Activated CD4-positive, alpha-beta memory T cell treated with anti-CD3 and anti-CD28 coated beads for 36 hours (primary cell): ENCODE measurements at places on chromosomes 1 and 21. TPM values are rescaled to one million over a fixed set of nuclear protein-coding genes. Genes with fewer than 3 reads are reported as not detected.
A peak's percentile ranks its signal among the peaks of the same experiment; 100 is the strongest.

DNA sequence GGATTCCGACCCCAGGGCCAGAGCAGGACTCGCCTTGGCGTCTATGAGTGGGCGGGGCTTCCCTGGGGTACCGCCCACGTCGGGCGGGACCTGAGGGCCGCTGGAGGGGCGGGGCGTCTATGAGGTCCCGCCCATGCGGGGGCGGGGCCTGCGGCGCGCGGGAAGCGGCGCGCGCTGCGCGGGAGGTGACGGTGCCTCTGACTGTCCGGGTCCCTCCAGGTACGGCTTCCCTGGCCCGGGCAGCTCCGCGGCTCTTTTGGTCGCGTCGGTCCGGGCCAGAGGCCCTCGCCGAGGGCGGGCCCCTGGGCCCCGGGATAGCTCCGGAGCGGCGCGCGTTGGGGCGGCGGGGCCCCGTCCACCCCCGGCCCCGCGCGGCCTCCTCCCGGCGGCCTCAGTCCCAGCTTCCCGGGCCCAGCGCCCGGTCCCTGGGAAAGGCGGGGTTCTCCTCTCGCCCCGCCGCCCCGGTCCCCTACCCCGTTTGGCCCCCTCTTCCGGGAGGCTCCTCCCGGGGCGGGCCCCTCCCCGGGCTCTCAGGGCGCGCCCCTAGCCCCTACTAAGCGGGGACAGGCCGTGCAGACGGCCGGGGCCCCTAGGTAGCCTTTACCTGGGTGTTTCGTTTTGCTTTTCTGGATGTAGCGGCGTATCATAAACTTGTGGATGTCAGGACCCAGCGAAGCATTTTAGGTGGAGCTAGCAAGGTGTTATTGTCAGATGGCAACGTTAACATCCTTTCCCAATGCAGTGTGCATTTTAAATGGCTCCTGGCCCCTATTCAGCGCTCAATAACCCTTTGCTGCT, at the start of gene CHAF1B:
Gene CHAF1B (plus strand): TSS at position 160 of the 798 bp plus-strand sequence. CDS start 745 bp downstream, outside the sequence.
- peaks cover 22% of the 10 kb centered on the region for H3K36me3 ChIP-seq
- peak within 1 kb of the TSS; percentile 60 for H3K27ac ChIP-seq
- no peaks in the 10 kb centered on the region for H3K27me3 ChIP-seq
- DNase-seq: peak; percentile 88
- H3K4me1 ChIP-seq: peaks cover 20% of the 10 kb centered on the region
- peak within 1 kb of the TSS; percentile 84 for H3K4me3 ChIP-seq

GRCh38 chr1:37752213-37752582, 12.7 kb downstream of the EPHA10 start:
- H3K36me3 ChIP-seq: no peaks in the 10 kb centered on the region
- peaks cover 28% of the 10 kb centered on the region for H3K4me1 ChIP-seq
- H3K27me3 ChIP-seq: peaks cover 40% of the 10 kb centered on the region
- peak overlapping the region; percentile 57 for H3K4me3 ChIP-seq
- no peak for DNase-seq
- no peak overlapping the region for H3K27ac ChIP-seq

DNA sequence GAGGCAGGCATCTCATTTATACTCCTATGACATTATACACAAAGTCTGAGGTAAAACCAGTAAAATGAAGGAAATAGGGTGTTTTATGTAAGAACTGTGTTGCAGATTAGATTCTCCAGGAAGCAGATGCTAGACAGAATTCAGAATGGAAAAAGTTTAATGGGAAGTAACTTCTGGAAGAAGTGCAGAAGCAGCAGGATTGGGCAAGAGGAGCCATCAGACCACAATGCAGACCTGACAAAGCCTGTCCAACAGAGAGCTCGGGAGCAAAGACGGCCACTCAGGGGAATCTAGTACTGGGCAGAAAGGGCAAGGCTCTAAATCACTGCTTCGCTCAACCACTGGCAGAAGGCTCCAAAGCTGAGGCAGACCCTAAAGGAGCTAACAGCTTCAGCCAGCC, 33.7 kb downstream of the FBXO42 start:
- no peak for DNase-seq
- no peaks in the 10 kb centered on the region for H3K27me3 ChIP-seq
- H3K4me3 ChIP-seq: no peak overlapping the region
- H3K4me1 ChIP-seq: peaks cover 10% of the 10 kb centered on the region
- H3K36me3 ChIP-seq: peaks cover 9% of the 10 kb centered on the region

DNA sequence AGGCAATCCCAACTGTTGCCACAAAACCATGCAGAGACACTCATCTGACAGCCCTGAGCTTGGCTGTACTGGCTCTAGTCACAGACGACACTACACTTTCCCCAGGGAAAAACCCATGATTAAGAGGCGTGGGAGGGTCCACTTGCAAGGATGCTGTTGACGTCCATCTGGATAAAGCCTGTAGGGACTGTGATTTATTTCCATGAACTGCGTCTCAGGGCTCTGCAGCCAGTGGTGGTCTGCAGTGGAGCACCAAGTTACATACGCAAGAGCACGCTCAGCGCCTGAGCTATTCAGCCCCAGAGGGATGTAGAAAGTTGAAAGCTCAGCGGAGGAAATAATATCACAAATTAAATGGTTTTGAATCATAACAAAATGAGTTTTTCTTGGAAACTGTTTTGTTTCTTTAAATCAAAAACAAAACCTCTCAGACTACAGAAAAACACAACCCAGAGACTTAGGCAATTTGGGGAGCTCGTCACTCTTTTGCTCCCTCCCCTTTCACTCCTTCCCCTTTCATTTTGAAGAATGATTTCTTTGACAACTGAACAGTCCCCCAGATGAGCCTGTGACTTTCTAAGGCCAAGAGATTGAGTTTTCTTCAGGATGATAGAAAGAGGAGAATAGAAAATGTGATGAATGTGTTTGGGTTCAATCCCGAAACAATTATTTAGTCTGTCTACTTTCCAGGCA, 71.2 kb downstream of the NGF start:
- no peak overlapping the region for H3K27ac ChIP-seq
- no peaks in the 10 kb centered on the region for H3K4me1 ChIP-seq
- no peak for DNase-seq
- H3K27me3 ChIP-seq: peaks cover 16% of the 10 kb centered on the region
- H3K4me3 ChIP-seq: no peak overlapping the region
- H3K36me3 ChIP-seq: no peaks in the 10 kb centered on the region

DNA sequence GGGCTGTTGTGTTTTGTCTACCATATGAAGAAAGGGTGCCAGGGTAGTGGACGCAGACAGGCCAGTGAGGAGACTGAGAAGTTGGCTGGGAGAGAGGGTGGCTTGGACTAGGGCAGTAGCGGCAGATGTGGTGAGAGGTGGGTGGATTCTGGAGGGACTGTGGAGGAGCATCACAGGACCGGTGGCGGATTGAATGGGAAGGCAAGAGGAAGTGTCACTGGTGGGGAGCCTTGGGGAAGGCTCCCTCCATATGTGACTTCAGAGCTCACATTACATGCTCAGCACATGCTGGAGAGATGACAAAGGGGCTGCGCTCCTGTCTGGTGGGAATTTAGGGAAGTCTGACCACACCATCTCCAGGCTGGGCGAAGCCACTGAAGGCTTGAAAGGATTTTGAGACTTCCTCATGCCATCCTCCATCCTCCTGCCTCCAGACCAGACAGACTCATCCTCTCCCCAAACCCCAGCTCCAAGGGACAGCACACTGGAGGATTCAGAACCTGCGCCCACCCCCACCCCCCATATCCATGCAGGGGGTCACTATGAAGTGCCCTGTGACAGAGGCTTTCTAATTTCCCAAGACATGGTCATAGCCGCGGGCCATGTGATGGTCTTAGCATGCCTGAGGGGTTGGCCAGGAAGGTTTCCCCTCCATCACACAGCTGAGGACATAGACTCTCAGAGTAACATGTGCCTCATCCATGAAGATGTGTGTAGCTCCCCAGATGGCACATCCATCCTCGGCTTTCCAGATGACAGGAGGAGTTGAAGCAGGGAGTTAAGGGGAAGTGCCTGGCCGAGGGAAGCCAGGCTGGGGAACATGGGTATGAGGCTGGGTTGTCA, 138.8 kb upstream of the WNT4 start:
- DNase-seq: no peak
- no peak overlapping the region for H3K4me3 ChIP-seq
- H3K27ac ChIP-seq: no peak overlapping the region
- H3K4me1 ChIP-seq: no peaks in the 10 kb centered on the region

DNA sequence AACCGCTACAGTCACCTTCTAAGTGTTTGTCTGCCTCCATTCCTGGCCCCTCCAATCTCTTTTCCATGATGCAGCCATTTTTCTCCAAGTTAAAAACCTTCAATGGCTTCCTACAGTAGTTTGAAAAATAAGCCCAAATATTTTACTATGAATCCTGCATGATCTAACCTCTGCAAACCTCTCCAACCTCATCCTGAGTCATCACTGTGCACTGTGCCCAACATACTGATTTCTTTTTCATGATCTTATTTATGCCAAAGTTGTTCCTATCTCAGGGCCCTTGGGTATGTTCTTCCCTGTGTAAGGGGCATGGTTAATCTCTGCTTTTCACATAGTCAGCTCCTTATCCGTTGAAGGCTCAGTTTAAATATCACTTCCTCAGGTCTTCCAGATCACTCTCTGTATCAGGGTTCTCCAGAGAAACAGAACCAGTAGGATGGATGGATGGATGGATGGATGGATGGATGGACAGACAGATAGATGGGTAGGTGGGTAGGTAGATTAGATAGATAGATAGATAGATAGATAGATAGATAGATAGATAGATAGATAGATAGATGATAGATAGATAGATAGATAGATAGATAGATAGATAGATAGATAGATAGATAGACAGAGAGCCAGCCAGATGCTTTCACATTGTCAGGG, 18.1 kb upstream of the PTPN14 start:
- no peaks in the 10 kb centered on the region for H3K36me3 ChIP-seq
- DNase-seq: no peak
- H3K4me1 ChIP-seq: no peaks in the 10 kb centered on the region
- H3K27me3 ChIP-seq: peaks cover 15% of the 10 kb centered on the region
- H3K27ac ChIP-seq: no peak overlapping the region

- H3K36me3 ChIP-seq: no peaks in the 10 kb centered on the region
- H3K27me3 ChIP-seq: no peaks in the 10 kb centered on the region
- peak; percentile 63 for DNase-seq
These were observed 95.1 kb upstream of the TSPAN2 start for GRCh38 chr1:115184260-115184950.

- H3K4me3 ChIP-seq: no peak overlapping the region
- no peaks in the 10 kb centered on the region for H3K27me3 ChIP-seq
- peaks cover 16% of the 10 kb centered on the region for H3K4me1 ChIP-seq
- H3K27ac ChIP-seq: no peak overlapping the region
These were observed 3.3 kb downstream of the RIMS3 start for GRCh38 chr1:40662151-40662550.

DNA sequence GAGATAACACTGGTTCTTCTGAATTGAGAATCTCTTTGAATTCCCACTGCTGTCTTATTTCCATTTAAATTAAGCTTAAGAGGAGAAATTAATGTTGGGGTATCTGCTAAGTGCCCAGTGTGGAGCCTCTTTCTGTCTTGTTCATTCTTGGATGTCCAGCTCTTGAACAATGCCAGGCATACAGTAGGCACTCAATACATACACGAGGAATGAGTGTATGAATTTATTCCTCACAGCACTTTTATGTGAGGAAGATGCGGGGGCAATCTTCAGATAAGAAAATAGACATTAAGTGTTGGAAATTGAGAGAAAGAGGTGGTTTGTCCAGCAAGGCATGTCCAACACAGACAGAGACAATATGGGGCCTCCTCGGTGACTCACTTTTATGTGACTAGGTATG, 11.8 kb upstream of the ATF3 start:
- peaks cover 45% of the 10 kb centered on the region for H3K4me1 ChIP-seq
- peak overlapping the region; percentile 90 for H3K27ac ChIP-seq
- H3K27me3 ChIP-seq: peaks cover 12% of the 10 kb centered on the region
- H3K36me3 ChIP-seq: no peaks in the 10 kb centered on the region

GRCh38 chr1:224605482-224606181, 10.5 kb upstream of the CNIH3 start:
- no peak overlapping the region for H3K27ac ChIP-seq
- H3K4me3 ChIP-seq: no peak overlapping the region
- H3K27me3 ChIP-seq: peaks cover 9% of the 10 kb centered on the region
- no peaks in the 10 kb centered on the region for H3K4me1 ChIP-seq
- H3K36me3 ChIP-seq: no peaks in the 10 kb centered on the region

- H3K4me3 ChIP-seq: no peak overlapping the region
- no peak overlapping the region for H3K27ac ChIP-seq
- no peak for DNase-seq
These were observed 43.3 kb downstream of the MAB21L3 start for GRCh38 chr1:116154536-116154935.

GRCh38 chr1:85220756-85221201, 20.0 kb upstream of the SYDE2 start:
- no peaks in the 10 kb centered on the region for H3K4me1 ChIP-seq
- H3K27ac ChIP-seq: no peak overlapping the region
- no peak for DNase-seq
- no peak overlapping the region for H3K4me3 ChIP-seq

- H3K4me3 ChIP-seq: no peak overlapping the region
- no peaks in the 10 kb centered on the region for H3K4me1 ChIP-seq
- no peak for DNase-seq
- no peak overlapping the region for H3K27ac ChIP-seq
- H3K27me3 ChIP-seq: no peaks in the 10 kb centered on the region
These were observed 239.8 kb downstream of the USH2A start for GRCh38 chr1:216183454-216183853.

DNA sequence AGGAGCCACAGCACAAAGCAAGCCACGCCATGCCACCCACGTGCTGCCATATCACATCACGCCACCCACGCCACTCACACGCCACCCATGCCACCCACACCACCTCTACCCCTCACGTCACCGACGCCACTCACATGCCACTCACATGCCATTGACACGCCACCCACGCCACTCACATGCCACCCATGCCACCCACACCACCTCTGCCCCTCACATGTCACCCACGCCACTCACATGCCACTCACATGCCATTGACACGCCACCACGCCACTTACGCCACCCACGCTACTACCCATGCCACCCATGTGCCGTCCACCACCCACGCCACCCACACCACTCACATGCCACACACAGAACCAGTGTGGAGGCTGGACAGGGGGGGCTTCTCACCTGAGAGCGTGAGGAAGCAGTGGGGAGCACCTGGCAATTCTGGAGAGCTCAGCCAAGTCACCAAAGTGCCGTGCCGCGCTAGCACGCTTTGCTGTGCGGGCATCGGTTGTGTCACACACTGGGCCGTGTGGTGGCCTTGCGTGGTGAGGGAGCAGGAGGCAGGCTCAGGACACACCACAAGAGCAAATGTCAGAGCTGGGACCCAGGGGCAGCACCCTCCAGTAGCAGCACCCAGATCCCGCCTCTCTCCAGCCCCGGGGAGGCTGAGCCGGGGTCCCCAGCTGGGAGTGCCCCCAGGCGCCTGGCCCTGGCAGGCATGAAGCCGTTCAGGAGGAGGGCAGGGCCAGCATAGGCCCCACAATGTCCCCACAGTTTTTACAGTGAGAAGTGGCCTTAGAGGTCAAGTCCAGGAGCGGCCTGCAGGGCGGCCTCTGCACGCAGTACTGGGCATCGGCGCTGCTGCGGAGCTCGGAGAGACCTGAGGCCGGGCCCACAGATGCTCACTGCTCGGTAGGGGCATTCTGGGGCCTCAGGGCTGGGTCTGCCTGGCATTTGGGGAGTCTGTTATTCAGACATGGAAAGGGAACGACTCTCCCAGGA, 70.0 kb downstream of the AGPAT3 start:
- no peaks in the 10 kb centered on the region for H3K27me3 ChIP-seq
- H3K36me3 ChIP-seq: peaks cover 2% of the 10 kb centered on the region
- H3K4me3 ChIP-seq: no peak overlapping the region

GRCh38 chr21:25002676-25003075, 604.6 kb downstream of the MRPL39 start:
- no peak for DNase-seq
- no peaks in the 10 kb centered on the region for H3K27me3 ChIP-seq
- H3K27ac ChIP-seq: no peak overlapping the region
- no peaks in the 10 kb centered on the region for H3K4me1 ChIP-seq

The LYPD8 gene
- not detected for total RNA-seq

The SAMD11 gene
- not detected for total RNA-seq

The INAVA gene
- total RNA-seq: not detected

The DNAH14 gene
- 0.55 TPM for total RNA-seq

The HCN3 gene
- total RNA-seq: 1.9 TPM

The HSD3B1 gene
- total RNA-seq: not detected

The AK5 gene
- 2.2 TPM for total RNA-seq
